ENCODE measurements at places on chromosomes 1 and 21.

DNA sequence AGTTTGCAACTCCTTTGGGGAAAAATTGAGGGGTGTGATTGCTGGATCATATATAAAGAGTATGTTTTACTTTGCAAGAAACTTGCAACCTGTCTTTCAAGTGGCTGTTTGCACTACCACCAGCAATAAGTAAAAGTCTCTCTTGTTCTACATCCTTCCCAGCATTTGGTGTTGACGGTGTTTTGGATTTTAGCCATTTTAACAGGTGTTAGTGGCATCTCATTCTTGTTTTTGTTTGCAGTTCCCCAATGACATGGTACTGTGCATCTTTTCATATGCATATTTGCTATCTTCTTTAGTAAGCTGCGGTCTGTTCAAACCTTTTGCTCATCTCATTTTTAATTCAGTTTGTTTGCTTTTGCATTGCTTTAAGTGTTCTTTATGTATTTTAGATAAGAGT is 535.5 kb downstream of the LRRIQ3 start:
- DNase-seq, result no peak

GRCh38 chr1:117143871-117144270 is 22.3 kb upstream of the TRIM45 start:
- no peak for DNase-seq

- no peak for DNase-seq
Observed at GRCh38 chr1:233406994-233407631, 79.6 kb downstream of the MAP3K21 start.

- no peak for DNase-seq
Observed at GRCh38 chr21:25487046-25487594, 120.2 kb downstream of the MRPL39 start.

DNA sequence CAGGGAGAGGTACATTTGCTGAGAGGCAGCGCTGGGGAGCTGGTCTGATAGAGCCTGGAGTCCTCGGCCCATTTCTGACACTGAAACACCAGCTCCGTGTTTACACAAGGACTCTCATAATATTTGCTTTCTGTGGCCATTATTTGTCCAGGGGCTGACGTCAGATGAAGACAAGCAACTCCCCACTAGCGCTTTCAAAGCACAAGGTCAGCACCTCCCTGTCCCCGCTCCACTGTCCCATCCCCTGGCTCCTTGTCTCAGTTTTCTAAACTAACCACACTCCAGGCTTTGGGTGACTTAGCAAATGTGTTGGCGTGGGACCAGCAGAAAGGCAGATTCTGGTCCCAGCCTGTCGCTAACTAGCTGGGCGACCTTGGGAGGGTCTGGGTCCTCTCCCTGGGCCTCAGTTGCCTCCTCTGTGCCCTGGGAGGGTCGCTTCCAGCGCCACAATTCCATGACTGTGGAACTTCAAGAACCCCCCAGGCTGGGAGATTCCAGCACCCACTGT is 37.4 kb upstream of the ZBTB40 start:
- DNase-seq, result no peak

DNA sequence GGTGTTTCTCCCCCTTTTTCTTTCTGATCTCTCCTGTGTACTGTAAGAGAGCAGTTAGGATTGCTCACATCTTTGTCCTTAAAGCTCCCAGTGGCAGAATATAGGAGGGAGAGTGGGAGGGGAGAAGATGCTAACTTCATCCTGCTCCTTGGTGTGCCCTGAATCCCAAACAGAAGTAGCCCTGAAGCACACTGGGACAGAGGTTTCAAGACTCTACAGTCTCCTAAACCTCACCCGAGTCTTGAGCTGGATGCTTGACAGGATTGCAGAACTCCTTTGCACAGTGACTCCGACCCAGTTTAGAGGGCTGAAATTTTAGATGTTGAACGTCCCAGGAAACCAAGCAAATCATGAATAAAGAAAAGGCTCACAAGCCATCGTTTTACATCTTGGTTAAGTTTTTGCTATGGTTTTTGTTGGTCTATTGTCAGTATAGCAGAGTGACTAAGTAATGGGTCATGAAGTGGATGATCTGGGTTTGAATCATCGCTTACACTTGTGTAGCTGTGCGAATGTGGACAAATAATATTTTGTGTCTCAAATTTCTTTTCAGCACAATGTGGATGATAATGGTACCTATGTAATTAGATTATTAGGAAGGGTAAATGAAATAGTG is 37.5 kb downstream of the XCL2 start:
- no peak for DNase-seq

- DNase-seq, result no peak
Observed at GRCh38 chr1:107691540-107691939, 273.4 kb downstream of the VAV3 start.

DNA sequence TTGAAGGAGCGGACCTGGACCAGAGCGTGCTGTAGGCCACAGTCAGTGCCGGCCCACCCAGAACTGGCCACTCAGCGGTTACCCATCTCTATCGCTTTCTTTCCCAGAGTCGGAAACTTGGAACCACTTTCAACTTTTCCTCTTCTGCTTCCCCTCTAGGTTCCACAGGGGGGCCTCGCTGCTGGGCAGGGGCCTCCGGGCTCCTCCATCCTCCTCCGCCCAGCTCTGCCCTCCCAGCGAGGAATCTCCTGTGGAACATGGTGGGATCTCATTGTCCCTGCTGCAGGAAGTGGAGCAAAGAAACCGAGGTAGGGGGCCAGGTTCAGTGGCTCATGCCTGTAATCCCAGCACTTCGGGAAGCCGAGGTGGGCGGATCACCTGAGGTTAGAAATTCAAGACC is 139.2 kb downstream of the ETS2 start:
- DNase-seq, result no peak

GRCh38 chr1:52769346-52770033 is 43.2 kb downstream of the ZYG11B start:
- DNase-seq, result no peak

DNA sequence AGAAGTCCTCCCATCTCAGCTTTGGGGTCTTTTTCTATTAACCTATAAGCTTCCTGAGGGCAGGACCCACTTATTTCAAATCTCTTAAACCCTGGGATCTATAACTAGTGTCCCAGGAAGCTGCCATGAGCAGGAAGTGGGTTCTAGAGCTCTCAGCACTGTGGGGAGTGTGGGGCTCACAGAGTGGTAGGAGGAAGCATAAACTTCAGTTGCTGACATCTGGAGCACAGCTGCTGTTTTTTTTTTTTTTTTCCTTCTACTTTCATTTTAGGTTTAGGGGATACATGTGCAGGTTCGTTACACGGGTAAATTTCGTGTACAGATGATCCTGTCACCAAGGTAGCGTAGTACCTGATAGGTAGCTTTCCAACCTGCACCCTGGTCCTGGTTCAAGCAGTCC is 59.3 kb downstream of the AK4 start:
- DNase-seq, result no peak

GRCh38 chr1:154809436-154810413 is 60.4 kb downstream of the KCNN3 start:
- no peak for DNase-seq

- DNase-seq, result no peak
Observed at GRCh38 chr1:150236614-150237100, 745 bp upstream of the ANP32E start.

- DNase-seq, result no peak
Observed at GRCh38 chr1:182784556-182785171, 4.9 kb upstream of the NPL start.

DNA sequence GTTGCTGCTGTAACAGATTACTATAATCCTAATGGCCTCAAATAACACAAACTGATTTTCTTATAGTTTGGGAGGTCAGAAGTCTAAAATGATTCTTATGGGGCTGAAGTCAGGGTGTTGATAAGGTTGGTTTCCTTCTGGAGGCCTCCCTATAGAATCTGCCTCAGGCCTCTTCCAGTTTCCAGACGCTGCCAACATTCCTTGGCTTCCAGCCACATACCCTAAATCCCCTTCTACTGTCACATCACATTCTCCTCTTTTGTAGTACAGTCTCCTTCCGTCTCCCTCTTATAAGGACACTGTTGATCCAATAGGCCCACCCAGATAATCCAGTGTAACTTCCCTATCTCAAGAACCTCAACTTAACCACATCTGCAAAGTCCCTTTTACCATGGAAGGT is 145.3 kb upstream of the NCAM2 start:
- no peak for DNase-seq

- DNase-seq, result no peak
Observed at GRCh38 chr21:36889401-36889800, 77.1 kb downstream of the HLCS start.

DNA sequence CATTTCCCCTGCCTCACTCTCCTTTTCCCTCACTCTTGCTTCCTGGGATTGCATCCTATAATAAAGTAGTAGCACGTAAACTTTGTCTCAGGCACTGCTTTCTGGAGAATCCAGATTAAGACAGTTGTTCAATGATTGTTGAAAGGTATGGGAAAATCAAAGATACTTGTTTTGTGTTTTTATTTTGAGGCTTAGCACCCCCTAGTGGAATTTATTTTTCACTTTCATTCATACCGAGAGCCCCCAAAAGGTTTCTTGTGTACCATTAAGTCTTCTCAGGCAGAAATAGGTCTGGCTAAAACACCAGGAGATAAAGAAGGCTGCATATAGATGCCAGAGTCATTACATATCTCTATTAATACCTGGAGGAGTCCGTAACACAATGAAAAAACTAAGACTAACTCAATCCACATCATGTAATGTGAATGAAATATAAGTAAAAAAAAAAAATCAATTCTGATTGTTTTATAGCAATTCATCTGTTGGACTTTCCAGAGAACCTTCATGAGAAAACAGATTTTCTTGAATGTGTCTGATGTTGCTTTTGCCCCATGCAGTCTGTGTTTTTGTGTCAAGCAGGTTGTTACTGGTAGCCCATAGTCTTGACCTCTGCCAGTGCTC is 103.5 kb downstream of the RPE65 start:
- DNase-seq, result no peak

DNA sequence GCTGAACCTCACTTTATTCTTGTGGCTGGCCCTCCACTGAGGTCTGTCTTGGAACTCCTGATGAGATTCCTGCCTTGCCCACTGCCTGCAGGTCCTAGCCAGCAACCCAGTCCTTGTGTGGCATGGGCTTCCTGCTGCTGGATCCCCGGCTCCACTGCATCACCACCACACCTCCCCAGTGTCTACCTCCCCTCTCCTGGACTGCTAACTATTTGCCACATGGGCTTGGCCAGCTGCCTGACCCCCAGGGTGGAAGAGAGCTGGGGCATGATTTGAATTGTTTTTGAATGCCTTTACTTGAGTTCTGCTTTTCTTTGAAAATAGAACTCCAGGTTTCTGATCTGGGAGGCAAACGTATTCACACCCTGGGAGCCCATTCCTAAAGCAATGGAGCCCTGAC is 41.2 kb downstream of the SPAG17 start:
- no peak for DNase-seq

DNA sequence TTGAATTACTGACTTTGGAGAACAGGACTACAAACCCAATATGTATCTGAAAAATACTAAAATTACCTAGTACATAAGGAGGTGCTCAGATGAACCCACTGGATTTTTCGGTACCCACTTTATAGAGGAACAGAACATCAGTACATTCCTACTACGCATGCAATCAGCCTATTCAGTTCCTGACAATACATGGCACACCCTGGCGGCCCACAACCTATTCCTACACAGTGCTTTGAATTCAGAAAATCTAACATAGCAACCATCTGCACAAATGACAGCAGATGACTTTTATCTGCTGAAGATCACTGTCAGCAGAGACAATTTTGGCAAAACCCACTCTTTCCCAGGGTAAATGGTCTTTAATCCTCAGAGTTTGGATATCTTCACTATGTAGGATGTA is 257.1 kb upstream of the GREM2 start:
- DNase-seq, result no peak

Data from activated naive CD4-positive, alpha-beta T cell treated with Interleukin-2 at 50 U/mL for 16 hours (primary cell).